T-helper 17 cell (primary cell): ENCODE measurements at places on chromosomes 7 and 10.

DNA sequence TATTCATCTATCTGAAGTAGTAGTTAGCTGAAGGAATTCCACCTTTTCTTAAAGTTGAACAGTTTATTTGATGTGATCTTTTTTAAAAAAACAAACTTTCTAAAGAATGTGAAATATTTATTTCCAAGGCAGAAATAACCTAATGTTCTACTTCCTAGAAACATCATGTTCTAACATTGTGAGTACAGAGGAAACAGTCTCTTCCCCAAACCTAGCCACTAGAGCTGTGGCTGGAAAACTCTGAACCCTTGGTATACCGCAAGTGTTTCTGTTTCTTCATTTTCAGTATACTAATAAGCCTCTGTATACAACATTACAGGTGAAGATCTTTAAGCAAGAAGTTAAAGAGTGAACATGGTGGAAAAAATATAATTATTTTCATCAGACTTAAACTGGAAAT, 35.1 kb downstream of the NOC3L start:
- no peak for DNase-seq

DNA sequence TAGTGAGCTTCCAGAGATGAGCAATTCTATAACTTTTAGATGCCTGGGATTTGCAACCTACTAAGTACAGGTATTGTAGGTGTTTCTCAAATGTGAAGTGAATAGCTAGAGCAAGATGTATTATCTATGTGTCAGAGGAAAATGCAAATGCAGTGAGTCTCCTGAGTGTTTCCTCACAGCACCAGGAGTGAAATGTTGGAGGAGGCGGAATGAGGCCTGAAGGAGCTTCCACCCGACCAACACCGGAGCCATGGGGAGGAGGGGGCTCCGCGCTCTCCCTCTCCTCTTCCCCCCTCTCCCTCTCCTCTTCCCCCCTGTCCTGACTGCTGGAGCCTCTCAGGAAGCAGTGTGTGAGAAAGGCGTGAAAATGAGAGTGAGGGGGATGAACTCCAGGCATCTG, 79.9 kb upstream of the RNF32 start:
- no peak for DNase-seq

GRCh38 chr10:103736763-103737162, 118.6 kb downstream of the SH3PXD2A start:
- no peak for DNase-seq

- DNase-seq = no peak
These were observed 52.0 kb downstream of the SPAM1 start for GRCh38 chr7:123977081-123977480.

GRCh38 chr10:1413823-1414222, 323.5 kb downstream of the ADARB2 start:
- DNase-seq = no peak

DNA sequence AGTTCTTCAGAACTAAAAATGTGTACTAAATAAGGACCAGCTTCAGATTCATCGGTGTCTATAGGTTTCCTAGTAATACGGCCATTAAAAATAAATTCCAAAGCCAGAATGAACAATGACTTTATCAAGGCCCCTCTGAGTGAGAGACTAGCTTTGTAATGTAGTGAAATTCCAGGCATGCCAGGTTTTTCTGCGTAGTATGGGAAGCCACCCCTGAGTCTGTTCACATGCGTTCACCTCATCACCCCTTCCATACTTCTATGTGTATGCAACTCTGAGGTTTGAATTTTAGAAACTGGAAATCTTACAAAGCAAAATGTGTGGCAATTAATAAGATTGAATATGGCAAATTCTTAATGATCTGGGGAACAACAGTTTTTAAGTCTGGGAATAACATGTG, 24.5 kb downstream of the RNF32 start:
- DNase-seq = no peak

DNA sequence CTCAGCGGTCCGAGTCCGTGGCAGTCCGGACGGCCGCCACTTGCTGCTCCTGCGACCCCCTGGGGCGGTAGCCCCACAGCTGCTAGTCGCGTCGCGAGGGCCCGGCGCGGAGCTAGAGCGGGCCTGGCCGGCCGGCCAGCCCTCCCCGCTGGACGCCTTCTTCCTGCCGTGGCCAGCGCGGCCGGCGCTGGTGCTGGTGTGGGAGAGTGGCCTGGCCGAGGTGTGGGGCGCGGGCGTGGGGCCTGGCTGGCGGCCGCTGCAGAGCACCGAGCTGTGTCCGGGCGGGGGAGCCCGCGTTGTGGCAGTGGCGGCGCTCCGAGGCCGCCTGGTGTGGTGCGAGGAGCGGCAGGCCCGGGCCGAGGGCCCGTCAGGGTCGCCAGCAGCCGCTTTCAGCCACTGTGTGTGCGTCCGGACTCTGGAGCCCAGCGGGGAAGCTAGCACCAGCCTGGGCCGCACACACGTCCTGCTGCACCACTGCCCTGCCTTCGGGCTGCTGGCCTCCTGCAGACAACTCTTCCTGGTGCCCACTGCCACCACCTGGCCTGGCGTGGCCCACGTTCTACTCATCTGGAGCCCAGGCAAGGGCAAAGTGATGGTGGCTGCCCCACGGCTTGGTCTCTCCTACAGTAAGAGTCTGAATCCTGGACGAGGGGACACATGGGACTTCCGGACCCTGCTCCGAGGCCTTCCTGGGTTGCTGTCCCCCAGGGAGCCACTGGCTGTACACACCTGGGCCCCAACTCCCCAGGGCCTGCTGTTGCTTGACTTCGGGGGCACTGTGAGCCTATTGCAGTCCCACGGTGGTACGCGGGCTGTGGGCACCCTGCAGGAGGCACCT, 631 bp downstream of the HPS6 start:
- no peak for DNase-seq

DNA sequence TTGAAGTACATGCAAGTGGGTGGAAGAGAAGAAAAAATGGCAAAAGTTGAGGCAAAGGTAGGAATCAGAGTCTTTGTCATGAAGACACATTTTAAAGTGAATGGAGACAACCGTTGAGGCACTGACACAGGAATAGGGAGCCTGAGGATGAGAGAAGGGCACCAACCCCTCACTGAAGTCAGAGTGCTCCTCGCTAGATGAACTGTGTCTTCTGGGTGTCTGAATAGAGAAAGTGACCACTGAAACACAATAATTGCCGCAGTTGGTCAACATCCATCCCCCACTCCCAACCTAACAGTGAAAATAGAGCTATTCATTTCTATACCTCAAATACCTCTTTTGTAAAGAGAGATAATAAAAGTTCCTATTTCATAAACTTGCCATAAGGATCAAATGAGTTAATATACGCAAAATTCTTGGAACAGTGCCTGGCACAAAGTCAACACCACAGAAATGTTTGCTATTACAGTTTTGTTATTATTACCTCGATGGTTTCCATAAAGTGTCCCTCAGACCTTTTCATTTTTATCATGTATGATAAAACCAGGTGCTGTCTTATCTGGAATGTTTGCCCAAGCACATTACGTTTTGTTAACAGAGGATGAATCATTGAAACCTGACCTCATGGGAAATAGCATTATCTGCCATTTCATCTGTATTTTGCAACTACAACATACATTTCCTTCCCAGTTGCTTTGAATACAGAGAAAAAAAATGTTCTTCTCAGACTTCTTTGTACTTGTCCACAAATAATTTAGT, 61.8 kb upstream of the SP4 start:
- no peak for DNase-seq
